Effector memory CD4-positive, alpha-beta T cell (primary cell): ENCODE measurements at places on chromosomes 3 and 15.

GRCh38 chr15:98523912-98524662, 124.3 kb upstream of the IGF1R start:
- no peak for DNase-seq

GRCh38 chr3:126912491-126913195, 70.3 kb upstream of the PLXNA1 start:
- DNase-seq, result no peak

DNA sequence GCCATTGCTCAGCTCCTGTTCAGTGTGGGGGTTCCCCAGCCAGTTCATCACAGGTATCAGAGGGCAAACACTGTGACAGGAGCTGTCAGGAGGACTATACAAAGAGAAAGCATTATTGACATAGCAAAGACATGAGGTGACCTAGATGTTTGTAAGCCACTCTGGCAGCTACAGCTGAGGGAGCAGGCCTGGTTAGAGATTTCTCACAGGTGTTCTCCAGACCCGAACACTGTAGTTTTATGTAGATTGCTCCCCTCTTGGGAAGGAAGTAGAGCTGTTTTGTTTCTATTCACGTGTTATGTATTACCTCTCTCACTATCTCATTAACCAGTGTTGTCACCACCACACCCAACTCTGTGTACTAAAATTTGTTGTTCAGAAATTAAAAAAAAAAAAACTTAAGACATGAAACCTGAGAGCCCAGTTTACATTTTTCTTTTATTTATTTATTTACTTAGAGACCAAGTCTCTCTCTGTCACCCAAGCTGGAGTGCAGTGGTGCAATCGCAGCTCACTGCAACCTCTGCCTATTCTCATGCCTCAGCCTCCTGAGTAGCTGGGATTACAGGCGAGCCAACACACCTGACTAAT, 123.7 kb downstream of the RBPMS2 start:
- DNase-seq, result peak; percentile 23

DNA sequence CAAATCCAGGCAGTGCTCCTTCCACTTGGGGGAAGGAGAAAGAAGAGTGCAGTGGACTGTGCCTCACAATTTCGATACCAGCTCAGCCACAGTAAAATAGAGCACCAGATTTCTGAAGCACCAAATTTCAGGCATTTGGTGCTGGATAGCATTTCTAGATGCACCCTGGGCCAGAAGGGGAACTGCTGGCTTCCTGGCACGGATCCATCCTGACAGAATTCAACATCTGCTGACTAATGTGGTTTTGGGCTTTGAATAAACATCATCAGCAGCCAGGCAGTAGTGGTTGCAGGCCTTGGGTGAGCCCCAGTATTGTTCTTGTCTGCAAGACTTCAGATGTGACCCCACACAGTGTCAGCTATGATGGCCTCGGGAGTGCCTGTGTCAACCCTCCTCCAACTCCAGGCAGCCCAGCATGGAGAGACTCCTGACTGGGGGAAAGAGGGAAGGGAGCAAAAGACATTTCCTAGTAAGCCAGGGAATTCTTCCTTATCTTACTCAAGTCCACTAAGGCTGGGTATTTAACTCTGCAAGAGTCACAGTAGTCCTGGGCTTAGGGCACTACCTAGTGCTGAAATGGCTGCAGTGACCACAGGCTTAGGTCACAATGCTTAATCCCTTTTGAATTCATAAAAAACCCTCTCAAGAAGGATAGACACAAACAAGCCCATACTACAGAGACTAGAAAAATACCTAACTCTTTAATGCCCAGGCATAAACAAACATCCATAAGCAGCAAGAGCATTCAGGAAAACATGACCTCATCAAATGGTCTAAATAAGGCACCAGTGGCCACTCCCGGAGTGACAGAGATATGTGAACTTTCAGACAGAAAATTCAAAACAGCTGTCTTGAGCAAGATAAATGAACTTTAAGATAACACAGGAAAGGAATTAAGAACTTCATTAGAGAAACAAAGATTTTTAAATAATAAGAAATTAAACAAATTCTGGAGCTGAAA, 74.7 kb downstream of the SPATA16 start:
- DNase-seq, result no peak

DNA sequence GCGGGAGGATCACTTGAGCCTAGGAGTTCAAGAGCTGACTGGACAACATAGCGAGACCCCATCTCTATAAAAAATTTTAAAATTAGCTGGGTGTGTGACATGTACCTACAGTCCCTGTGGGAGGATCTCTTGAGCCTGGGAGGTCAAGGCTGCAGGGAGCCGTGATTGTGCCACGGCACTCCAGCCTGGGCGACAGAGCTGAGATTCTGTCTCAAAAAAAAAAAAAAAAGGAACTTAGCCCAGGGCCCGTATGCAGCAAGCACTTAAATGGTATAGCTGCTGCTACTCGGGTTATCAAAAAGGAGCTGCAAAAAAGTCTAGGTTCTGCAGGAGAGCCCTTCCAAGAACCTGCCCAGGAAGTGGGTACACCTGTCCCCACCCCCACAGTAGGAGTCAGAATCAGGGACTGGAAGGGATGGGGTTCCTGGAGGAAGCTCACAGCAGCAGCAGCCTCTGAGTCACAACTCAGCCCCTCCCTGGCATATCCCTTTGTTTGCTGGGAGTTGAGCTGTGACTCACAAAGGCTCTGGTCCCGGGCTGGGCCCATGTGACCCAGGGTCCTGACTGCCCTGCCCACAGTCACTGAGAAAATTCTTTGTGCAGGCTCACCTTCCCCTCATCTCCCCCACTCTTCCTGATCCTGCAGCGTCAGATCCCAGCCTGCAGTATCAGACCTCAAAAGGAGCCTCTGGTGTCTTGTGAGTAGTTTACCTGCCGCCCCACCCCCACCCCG, at the start of gene SPATA12:
SPATA12 (plus strand) TSS at position 576 of the 733 bp plus-strand sequence. CDS start 13,031 bp downstream, outside the sequence.
- DNase-seq, result no peak

DNA sequence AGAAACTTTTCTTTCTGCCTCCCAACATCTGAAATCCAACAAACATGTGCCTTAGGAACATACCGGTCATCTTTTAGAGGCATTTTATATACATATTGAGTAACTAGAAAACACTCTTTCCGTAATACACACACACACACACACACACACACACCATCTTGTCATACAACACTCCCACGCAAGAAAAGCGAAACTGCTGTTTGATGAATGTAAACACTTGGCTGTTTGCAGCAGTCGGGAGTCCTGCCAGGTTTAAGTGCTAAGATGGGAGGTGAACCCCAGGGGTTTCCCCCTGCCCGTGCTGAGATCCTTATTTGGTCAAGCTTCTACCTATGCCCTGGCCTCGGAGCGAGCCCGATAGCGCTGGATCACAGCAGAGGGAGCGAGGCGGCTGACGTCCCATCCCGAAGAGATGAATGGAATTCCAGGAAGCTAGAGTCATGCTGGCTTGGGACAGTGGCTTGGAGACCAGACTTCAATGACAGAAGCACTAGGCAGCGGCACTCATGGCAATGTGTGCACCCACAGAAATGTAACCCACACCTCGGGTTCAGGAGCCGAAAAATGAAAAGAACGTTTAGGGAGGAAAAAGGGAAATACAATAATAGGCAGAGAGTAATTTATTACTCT, 1.3 kb upstream of the THBS1 start:
- DNase-seq, result no peak

DNA sequence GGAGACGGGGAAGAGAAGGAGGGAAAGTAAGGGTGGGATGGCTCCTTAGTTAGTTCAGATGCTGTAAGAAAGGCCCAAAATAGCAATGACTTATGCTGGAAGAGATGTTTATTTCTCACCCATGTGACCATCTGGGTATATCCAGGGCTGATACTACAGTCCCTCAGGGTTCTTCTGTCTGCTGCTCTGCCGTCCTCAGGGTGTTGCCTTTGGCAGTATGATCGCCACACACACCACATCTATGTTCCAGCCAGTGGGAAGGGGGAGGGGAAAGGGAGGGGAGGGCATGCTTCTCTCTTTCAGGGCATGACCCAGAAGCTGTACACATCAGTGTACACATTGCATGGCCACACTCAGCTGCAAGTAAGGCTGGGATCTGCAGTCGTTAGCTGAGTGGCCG, 10.2 kb downstream of the CD276 start:
- no peak for DNase-seq

DNA sequence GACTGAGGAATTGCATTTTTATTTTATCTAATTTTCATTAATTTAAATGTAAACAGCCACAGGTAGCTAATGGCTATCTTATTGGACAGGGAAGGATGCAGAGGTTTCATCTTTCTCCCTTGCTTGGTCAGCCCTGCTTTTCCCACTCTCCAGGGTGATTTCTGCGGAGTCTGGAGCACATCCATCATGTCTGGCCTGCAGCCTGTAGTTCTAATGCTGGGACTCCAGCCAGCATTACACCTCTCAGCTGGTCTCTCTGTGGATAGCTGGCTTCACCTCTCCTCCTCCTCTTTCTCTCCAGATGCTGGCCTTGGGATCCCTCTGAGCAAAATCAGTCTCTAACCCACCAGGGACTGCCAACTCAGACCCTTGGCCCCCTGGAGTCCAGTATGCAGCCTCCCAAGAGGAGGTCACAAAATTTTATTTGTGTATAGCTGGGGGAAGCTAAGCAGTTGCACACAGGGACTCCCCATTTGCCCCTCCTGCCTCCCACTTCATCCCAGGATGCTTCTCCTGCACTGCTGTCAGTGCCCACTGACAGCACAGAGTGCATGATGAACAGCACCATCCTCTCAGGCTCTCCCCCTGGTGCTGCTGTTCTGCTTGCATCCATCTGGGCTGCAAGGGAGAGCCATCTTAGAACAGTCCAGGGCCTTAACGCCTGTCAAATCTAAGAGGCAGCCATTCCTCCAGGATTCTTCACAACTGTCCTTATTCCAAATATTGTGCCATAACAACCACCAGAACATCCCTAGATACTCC, 1.7 kb downstream of the BFSP2 start:
- DNase-seq, result no peak

DNA sequence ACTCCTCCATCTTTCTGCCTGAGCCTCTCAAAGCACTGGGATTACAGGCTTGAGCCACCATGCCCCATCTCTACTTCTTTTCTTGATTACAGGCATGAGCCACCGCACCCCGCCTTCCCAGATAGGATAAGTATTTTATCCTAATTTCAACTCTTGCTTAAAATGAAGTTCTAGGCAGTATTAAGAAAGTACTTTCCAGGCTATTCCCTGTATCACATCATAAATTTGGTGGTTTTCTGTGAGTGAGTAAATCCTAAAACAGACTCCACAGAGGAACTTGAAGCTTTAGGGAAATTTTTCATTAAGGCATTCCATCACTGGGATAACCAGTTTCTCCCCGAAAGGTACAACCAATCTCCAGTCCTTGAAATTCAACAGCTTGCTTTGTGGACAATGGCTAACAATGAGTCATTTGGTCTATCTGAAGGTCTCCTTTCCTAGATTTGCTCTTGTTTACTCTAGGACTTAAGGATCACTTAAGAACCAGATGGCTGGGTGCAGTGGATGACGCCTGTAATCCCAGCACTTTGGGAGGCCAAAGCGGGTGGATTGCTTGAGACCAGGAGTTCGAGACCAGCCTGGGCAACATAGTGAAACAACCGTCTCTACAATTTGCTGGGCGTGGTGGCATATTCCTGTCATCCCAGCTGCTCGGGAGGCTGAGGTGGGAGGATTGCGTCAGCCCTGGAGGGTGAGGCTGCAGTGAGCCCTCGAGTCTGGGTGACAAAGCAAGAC, 49.7 kb upstream of the SKIL start:
- no peak for DNase-seq

DNA sequence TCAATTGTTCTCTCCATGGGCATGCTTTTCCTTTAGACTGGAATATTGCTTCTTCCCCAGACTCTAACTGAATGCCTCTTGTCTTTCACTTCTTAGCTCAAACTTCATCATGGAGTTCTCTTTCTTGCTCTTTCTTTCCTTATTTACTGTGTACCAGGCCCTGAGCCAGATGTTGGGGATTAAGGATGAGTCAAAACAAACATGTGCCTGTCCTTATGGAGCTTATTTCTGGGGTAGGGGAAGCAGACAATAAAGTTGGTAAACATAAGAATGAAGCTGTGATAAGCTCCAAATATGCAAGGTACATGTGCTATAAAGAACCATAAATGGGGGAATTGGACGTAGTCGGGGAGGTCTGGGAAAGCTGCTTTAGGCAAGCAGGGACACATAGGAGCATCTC, 145.8 kb downstream of the ALDH1A2 start:
- DNase-seq, result no peak

- DNase-seq, result peak; percentile 54
These were observed 557 bp downstream of the DENND4A start for GRCh38 chr15:65791335-65792137.

- DNase-seq, result no peak
These were observed 54.9 kb downstream of the NSUN3 start for GRCh38 chr3:94117729-94118128.

- no peak for DNase-seq
These were observed 153.3 kb upstream of the TPM1 start for GRCh38 chr15:62889141-62889661.

DNA sequence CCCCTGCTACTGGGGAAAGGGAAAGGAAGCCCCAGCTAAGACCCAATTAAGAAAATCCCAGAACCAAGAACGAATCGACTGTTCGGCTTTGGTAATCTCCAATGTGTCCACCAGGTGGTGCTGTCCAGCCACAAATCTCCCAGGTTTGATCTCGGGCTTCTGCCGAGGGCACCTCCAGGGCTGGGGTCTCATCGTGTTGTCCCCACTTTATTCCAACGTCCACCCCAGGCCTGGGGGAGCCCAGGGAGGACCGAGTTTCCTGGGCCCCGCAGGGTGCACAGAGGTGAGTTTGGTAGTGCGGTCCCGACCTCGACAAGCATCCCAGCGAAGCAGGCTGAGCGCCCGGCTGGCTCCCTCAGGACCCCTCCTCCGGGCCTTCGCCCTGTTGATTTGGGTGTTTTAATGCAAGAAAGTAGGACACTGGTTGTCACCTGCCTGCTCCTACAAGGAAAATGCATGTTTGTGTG, 185.1 kb downstream of the GOLGA6L6 start:
- peak; percentile 64 for DNase-seq
